ENCODE measurements at places on chromosomes 13 and 19. TPM values are rescaled to one million over a fixed set of nuclear protein-coding genes. Genes with fewer than 3 reads are reported as not detected.

CYP2S1 gene
- 0.48 TPM for total RNA-seq

DNA sequence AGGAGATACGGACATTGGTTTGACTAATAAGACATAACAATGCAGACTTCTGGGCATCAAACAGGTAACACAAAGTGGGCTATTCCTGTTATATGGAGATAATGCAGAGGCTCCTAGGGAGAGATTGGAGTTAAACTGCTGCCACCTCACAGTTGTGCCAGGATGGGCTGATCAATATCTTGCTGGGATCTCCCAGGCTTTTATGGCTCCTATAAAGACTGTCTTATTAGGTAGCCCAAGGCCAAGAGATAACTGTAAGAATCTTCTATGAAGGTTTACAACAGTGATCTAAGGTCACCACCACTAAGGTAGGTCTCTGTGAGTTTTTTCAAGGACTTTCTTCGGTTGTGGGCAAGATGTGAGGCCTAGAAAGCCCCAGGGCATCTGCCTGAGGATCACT lies 345.8 kb downstream of the KLF5 start:
- no peak for DNase-seq

- DNase-seq, result no peak
These were observed 19.6 kb downstream of the C2CD4C start for GRCh38 chr19:389255-389934.

DNA sequence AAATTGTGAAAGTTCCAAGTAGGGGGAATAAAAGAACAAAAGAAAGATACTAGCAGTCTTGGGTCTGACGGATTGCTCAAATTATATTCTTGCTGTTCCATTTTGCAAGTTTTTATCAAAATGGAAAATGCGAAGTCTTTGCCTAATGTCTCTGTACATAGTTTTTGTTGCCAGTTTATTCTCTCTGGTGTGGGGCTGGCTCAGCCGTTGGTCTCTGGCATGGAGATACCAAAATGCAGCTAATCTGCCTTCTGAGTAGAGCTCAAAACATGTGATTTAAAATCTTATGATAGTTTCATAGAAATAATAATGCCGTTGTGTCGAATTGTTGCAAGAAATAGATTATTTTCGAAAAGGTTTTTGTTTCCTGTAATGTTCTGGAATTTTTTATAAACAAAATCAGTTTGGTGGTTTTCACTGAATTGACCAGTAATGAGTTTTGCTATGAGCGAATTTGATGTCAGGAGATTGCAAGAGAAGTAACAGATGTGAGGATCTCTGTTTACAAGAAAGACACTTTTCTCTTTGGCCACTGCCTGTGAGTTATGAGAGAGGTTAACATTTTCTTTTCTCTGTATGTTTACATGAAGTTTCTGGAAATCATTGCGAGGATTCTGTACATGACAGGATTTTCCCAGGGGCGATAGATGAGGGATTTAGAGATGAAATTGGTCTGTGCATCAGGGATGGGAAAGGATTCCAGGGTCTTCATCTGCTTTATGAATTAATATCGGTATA lies 147.0 kb downstream of the DCT start:
- no peak for DNase-seq

- no peak for DNase-seq
These were observed 2.6 kb upstream of the ZNF428 start for GRCh38 chr19:43622070-43622469.

KLK5 gene
- total RNA-seq, result not detected

KIRREL2 gene
- not detected for total RNA-seq

GAPDHS gene
- total RNA-seq, result not detected

DNA sequence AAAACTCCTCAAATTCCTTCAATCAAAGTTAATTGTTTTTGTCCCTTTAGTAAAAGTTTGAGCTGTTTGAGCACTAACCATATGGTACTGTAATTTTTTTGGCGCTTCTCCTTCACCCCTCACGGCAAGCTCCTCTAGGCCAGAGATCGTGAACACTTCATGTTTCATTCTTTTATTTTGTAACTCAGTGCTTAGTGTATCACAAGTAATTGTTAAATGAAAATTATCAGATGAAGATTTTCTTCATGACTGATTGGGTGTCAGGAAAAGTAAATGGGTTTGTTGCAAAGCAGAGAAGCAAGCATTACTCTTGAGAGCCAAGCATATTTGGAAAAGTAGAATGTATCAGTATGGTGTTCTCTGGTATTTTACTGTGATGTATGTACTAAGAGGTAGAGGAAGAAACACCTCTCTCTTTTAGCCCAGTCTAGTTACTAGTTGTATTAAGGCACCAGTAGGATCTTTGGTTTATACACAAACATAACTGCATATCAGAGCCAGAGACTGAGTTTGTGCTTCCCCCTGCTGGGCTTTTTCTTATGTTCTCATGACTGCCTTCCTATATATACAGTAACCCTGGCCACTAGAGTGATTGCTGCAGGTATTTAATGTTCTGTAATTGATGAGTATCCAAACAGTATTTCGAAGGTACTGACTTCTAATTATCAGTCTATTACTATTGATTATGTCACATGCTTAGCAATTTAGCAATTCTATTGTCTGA lies 202.3 kb upstream of the KLHL1 start:
- DNase-seq, result no peak

- DNase-seq, result no peak
These were observed 2.6 kb downstream of the GPR42 start for GRCh38 chr19:35373492-35373891.

OR4F17 gene
- not detected for total RNA-seq

DNA sequence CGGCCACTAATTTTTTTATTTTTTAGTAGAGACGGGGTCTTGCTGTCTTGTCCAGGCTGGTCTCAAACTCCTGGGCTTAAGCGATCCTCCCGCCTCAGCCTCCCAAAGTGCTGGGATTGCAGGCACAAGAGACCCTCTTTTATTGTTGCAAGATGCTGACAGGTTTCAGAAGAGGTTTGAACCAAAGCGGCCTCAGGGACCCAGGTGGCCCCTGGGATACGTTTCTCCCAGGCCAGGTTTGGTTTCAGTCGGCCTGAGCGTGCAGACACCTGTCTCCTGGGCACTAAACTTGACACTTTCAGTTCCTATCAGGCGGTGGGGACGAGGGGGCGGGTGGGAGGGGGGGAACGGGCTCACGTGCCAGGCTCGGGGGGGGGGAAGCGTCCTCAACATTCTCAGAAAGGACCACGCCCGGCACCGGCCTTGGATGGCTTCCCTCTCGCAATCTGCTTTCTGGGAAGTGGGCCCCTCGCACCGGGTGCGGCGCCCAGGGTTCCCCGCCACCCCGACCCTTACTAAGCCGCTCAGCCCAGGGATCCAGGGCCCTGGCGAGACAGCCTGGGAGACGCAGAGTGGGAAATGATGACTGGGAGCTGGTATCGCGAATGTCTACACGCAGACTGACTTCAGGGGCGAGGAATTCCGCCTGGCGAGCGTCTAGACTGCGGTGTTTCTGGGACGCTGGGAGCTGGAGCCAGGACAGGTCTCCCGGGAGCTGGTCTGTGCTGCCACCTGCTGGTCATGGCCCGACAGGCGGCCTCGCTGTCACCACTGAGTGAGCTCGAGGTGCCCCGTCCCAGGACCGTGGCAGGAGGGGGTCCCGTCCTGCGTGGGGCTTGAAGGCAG lies 91.6 kb downstream of the GNG7 start:
- DNase-seq, result peak; percentile 97

DNA sequence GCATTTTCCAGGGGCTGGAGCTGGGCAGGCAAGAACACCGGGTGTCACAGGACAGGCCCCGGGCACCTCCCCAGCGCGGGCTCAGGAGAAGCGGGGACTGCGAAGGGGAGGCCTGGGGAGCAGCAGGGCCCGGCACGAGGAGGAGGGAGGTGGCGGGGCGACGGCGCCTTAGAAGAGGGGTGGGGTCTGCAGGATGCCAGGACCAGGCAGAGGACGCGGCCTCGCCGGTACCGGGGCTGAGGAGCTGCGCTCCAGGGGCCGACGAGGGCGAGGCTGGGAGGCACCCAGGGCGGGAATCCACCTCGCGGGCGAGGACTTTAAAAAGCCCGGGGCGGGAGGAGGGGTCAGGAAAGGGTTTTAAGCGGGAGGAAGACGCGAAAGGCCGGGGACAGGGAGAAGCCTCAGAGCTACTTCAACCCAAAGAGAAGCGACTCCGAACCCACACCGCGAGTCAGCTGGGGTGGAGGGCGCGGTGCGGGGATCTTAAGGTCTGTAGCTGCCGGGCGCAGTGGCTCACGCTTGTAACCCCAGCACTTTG lies 665 bp downstream of the ZNF347 start:
- DNase-seq, result no peak

KANK3 gene
- 13.1 TPM for total RNA-seq

- no peak for DNase-seq
These were observed 1366.6 kb upstream of the MIR17HG start for GRCh38 chr13:89980896-89981295.

- no peak for DNase-seq
These were observed 13.2 kb downstream of the DIAPH3 start for GRCh38 chr13:60150538-60150937.

KIR3DL2 gene
- not detected for total RNA-seq

MTUS2 gene
- total RNA-seq, result 81.4 TPM

GRCh38 chr13:80338781-80339562 lies 2.0 kb downstream of the SPRY2 start:
- DNase-seq, result peak; percentile 90

- no peak for DNase-seq
These were observed 1057.7 kb downstream of the UQCRFS1 start for GRCh38 chr19:28155265-28155664.

GRCh38 chr13:82636119-82636518 lies 1246.2 kb downstream of the SLITRK1 start:
- DNase-seq, result no peak

DNA sequence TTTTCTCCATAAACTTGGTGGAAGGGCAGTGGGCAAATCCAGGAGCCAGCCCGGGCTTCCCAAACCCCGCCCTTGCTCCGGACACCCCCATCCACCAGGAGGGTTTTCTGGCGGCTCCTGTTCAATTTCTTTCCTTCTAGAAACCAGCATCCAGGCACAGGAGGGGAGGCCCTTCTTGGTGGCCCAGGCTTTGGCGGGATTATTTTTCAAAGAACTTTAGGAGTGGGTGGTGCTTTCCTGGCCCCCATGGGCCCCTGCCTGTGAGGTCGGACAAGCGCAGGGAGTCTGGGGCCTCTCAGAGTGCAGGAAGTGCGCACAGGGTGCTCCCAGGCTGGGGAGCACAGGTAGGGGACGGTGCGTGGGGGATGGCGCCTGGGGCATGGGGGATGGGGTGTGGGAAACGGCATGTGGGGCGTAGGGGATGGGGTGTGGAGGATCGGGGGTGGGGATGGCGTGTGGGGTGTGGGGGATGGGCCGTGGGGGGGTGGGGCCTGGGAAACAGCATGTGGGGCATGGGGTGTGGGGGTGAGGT lies 396 bp downstream of the F7 start:
- DNase-seq, result no peak

DNA sequence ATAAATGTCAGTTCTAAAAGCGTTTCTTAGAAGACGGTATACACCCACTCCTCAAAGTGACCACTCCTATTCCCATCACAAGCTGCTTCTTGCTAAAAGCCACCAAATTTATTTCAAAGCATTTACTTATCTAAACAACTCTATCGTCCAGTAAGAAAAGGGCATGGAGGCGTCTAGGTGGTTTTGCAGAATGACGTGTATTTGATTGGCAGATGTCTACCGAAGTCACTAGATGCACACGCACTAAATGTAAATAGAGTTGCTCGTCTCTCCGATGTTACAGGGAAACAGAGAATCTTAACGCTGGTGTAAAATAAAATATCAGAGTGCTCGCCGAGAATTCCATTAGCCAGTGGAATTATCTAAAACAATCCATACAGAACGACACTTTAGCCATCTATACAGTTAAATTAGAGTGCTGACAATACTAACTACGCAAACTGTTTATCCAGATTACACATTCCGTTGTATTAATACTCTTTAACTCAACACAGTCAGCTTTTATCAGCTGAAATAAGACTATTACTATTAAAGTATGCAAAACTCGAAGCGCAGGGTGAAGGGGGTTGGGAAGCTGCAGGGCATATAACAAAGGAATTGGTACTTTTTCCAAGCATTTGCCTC lies 1.9 kb downstream of the KLF12 start:
- DNase-seq, result no peak

PMIS2 gene
- not detected for total RNA-seq

DNA sequence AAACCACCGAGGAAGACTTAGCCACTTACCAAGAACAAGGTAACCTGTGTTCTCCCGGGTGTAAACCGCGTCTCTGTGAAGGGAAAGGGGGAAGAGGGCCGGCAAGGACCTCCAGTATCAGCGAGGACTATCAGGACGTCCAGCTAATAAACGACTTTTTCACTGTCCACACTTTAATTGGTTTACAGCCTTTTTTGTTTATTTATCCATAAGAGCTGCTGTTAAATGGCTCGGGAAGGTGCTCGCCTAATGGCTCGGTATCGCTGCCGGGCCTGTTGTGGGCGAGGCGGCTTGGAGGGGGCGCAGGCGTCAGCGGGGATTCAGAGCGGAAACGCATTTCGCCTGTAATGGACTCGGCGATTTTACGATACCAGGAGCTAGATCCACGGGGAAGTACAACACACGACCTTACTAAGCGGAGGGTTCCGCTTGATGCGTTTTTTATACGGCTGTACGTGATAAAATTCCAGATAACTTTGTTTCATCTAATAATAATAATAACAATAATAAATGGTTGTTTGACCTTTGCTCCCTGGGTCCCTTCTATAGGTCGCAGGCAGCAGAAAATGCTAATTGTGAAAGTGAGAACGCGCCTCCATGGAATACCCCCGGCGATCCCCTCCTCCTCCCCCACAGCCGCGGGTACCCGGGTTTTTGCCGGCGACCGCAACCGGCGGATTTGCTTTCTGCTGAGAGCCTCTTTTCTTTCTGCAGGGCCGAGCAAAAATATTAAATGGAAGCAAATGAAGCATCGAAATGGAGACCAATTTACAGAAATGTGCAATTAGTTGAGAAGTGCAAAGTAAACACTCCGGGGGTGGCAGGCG lies 2.5 kb upstream of the PDX1 start:
- DNase-seq, result no peak

GRCh38 chr13:33147832-33148231 lies 131.6 kb downstream of the KL start:
- no peak for DNase-seq

GRCh38 chr13:51644654-51645053 lies 60.4 kb downstream of the WDFY2 start:
- no peak for DNase-seq

UBE2L5 gene
- not detected for total RNA-seq

KBTBD6 gene
- 5.1 TPM for total RNA-seq

CYP4F11 gene
- total RNA-seq, result 0.81 TPM

GRCh38 chr19:53621885-53622740 lies 9.7 kb upstream of the DPRX start:
- DNase-seq, result no peak

DNA sequence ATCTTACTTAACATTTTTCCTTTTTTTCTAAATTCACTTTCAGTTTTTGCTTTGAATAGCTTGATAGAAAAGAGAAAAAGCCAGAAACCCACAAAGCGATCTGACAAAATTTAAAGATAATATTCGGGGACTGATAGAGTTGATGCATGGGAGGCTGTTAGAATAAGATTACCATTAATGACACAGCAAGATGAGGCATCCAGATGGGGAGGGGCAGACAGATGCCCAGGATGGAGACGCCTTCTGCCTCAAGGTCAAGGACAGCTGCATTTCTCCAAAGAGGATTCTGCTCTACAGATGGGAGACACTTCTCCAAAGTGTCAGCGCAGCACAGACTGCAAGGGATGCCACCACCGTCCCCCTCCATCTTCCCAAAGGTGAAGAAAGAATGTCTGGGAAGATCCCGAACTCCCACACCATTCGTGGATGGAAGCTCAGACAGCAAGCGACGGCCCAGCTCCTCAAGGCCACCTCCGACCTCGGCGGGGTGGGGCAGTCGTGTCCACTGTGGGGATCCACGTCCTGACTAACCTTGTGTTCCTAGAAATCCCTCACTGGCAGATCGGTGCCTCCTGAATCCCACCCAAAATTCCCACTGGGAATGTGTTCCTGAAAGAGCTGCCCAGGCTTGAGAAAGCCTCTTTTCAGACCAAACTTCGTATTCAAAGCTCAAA lies 32.9 kb downstream of the NAXD start:
- no peak for DNase-seq

PODNL1 gene
- total RNA-seq, result 3.5 TPM

Data from cardiac septum (tissue), 1 donor.